Naive thymus-derived CD4-positive, alpha-beta T cell (primary cell): ENCODE measurements at places on chromosomes 13 and 19. TPM values are rescaled to one million over a fixed set of nuclear protein-coding genes. Genes with fewer than 3 reads are reported as not detected.

GRCh38 chr19:42348211-42348610 is 22.8 kb downstream of the MEGF8 start:
- no peaks in the 10 kb centered on the region for H3K4me1 ChIP-seq
- no peak for DNase-seq
- no peaks in the 10 kb centered on the region for H3K27me3 ChIP-seq
- H3K4me3 ChIP-seq, result no peak overlapping the region

DNA sequence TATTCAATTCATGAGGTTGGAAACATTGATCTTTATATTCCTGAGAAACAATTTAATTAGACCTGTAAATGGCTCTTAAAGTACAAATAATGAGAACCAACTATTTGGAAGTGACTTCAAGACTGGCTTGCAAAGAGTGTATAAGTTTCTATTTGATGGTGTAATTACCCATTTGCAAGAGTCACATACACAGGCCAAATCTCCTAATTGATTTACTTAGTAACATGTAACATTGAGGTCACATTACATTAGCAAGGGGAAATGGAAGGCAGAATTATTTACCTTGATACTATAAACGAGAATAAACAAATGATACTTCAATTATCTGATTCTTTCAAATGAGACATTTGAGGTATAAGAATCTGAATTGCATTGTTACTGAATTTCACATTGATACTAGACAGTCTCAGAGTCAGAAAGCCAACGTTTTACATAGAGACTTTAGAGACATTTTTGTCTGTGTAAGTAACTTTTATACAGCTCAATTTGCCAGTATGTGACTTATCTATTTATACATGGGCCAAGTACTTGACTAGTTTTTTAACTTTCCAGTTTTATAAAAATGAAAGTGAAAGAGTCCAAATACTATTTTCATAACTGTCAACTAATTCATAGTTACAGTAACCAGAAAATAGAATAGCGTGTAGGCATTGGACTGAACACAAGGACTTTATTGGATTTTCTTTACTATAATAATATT is 95.6 kb upstream of the RFC3 start:
- peaks cover 14% of the 10 kb centered on the region for H3K4me1 ChIP-seq
- no peak overlapping the region for H3K27ac ChIP-seq
- no peaks in the 10 kb centered on the region for H3K36me3 ChIP-seq
- DNase-seq, result no peak

DNA sequence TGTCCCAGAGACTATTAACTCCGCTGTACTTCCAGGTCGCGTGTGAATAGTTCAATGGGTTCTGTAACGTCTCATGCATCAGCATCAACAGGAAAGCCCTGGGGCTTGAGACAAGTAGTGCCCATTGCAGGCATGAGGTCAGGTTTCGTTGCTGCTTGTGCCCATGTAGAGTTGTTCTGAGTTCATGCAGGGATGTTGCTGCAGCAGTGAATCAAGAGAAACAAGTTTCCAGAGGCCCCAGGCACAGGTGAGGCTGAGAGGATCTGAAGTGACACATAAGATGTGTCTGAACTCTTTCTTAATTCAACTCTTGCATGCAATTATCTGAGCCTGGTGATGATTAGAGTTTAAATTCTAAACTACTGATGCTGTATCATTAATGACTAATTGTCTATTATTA is 8.6 kb upstream of the ZNF283 start:
- no peaks in the 10 kb centered on the region for H3K27me3 ChIP-seq
- DNase-seq, result no peak
- H3K4me1 ChIP-seq, result no peaks in the 10 kb centered on the region
- H3K27ac ChIP-seq, result no peak overlapping the region
- H3K4me3 ChIP-seq, result no peak overlapping the region

- no peaks in the 10 kb centered on the region for H3K36me3 ChIP-seq
- no peaks in the 10 kb centered on the region for H3K4me1 ChIP-seq
- H3K27me3 ChIP-seq, result no peaks in the 10 kb centered on the region
- H3K27ac ChIP-seq, result no peak overlapping the region
- H3K4me3 ChIP-seq, result no peak overlapping the region
These were observed 222.6 kb upstream of the MAB21L1 start for GRCh38 chr13:35698911-35699576.

Gene NKPD1
- total RNA-seq, result 0.68 TPM

Gene PCDH20
- total RNA-seq, result not detected

DNA sequence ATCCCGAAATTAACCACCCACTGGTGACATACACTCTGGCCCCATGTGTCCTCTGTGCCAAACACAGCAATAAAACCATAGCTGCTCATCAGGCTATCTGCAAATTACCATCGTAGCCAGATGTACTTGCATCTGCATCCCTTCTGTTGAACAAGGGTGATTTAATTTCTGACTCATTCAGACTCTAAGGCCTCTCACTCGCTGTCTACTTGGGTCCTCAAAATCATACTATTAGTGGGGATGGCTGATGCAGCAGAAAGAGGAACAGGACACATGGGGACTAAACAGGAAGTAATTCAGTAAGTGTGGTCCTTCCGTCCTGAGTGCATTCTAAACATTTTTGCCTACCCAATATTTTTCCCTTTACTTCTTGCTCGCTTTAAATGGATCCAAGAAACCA is 2275.0 kb upstream of the PCDH20 start:
- H3K4me3 ChIP-seq, result no peak overlapping the region
- no peaks in the 10 kb centered on the region for H3K27me3 ChIP-seq

DNA sequence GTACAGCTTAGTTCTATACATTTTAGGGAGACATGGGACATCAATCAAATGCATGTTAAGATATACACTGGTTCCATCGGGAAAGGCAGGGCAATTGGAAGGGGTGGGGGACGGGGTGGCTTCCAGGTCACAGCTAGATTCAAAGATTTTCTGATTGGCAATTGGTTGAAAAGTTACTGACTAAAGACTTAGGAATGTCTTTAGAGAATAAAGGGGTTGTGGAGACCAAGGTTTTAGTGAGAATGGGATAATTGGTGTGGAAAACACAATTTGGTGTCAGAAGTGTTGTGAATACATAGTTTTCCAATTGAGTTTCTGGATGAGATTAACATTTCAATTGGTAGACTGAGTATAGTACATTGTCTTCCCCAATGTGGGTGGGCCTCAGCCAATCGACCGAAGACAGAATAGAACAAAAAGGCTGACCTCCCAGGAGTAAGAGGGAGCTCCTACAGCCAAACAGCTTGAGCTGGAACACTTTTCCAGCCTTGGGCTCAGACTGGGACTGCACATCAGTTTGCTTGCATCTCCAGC is 988 bp upstream of the CCDC169 start:
- H3K27ac ChIP-seq, result no peak overlapping the region
- H3K4me1 ChIP-seq, result no peaks in the 10 kb centered on the region
- no peak for DNase-seq
- no peak overlapping the region for H3K4me3 ChIP-seq
- no peaks in the 10 kb centered on the region for H3K27me3 ChIP-seq
- H3K36me3 ChIP-seq, result no peaks in the 10 kb centered on the region

Gene SLITRK1
- total RNA-seq, result not detected

Gene TMEM221
- not detected for total RNA-seq

Gene BEST2
- not detected in 2 replicates for total RNA-seq

GRCh38 chr19:30172613-30173242 is 199.5 kb upstream of the ZNF536 start:
- H3K4me1 ChIP-seq, result no peaks in the 10 kb centered on the region
- no peaks in the 10 kb centered on the region for H3K27me3 ChIP-seq
- no peak for DNase-seq
- no peak overlapping the region for H3K27ac ChIP-seq

GRCh38 chr13:86541461-86541860 is 742.2 kb upstream of the SLITRK6 start:
- DNase-seq, result no peak
- no peaks in the 10 kb centered on the region for H3K4me1 ChIP-seq
- H3K36me3 ChIP-seq, result no peaks in the 10 kb centered on the region
- H3K4me3 ChIP-seq, result no peak overlapping the region
- H3K27ac ChIP-seq, result no peak overlapping the region
